ENCODE measurements at places on chromosomes 4 and X. TPM values are rescaled to one million over a fixed set of nuclear protein-coding genes. Genes with fewer than 3 reads are reported as not detected.

DNA sequence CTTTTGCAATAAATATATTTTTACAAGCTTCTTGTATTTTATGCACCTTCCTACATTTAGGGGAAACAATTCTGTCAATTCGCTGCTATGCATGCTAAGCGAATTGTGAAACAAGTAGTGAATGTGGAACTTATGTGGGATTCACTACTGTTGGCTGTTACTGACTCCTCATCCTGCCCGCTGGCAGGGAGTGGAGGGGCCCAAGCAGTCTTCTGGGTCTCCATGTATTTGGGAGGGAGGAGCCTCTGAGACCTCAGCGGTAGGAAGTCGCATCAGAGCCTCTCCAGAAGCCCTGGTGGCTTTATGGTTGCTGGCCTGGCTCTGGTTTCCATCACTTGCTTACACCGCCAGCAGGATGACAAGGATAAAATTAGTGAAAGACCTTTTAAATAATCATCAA lies 3.7 kb upstream of the SETD7 start:
- no peak overlapping the region for H3K4me3 ChIP-seq
- no peak overlapping the region for H3K27ac ChIP-seq
- peaks cover 9% of the 10 kb centered on the region for H3K4me1 ChIP-seq
- H3K27me3 ChIP-seq: no peaks in the 10 kb centered on the region

Gene OTUD4
- total RNA-seq: 19.1 TPM

GRCh38 chr4:143396695-143397094 lies 60.0 kb downstream of the GAB1 start:
- no peaks in the 10 kb centered on the region for H3K36me3 ChIP-seq
- no peak for DNase-seq
- no peak overlapping the region for H3K27ac ChIP-seq
- H3K4me1 ChIP-seq: no peaks in the 10 kb centered on the region
- H3K27me3 ChIP-seq: no peaks in the 10 kb centered on the region

Gene GAGE2A
- not detected for total RNA-seq

DNA sequence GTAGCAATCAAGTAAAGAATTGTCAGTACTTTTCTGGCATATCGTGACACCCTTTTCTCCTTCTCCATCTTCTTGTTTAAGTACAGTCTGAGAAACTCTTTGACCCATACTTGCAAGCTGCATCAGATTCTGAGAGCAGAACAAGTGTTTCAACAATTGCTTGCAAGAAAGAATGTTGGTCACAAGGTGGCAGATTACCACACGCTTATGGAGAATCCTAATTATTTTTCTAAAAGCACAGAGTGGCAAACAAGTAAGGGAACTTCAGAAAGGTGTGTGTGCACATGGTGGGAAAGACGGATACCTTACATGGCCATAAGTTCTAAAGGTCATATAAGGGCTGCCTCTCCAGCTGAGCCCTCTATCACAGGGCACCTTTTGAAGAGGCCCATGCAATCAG lies 136.4 kb upstream of the FGF13 start:
- no peaks in the 10 kb centered on the region for H3K36me3 ChIP-seq
- H3K27me3 ChIP-seq: no peaks in the 10 kb centered on the region
- no peak for DNase-seq
- no peaks in the 10 kb centered on the region for H3K4me1 ChIP-seq
- H3K27ac ChIP-seq: no peak overlapping the region

Gene MSX1
- total RNA-seq: not detected

- H3K4me1 ChIP-seq: no peaks in the 10 kb centered on the region
- no peaks in the 10 kb centered on the region for H3K36me3 ChIP-seq
Measured at GRCh38 chrX:84611843-84612636, 109.8 kb upstream of the HDX start.

Gene NEIL3
- 2.5 TPM for total RNA-seq

- no peaks in the 10 kb centered on the region for H3K36me3 ChIP-seq
- no peaks in the 10 kb centered on the region for H3K4me1 ChIP-seq
- H3K27ac ChIP-seq: no peak overlapping the region
- no peak for DNase-seq
Measured at GRCh38 chr4:154082760-154083535, 294.1 kb upstream of the SFRP2 start.

GRCh38 chr4:147101678-147102077 lies 156.0 kb upstream of the TTC29 start:
- DNase-seq: no peak
- H3K36me3 ChIP-seq: no peaks in the 10 kb centered on the region
- H3K4me3 ChIP-seq: no peak overlapping the region
- H3K27ac ChIP-seq: no peak overlapping the region
- H3K27me3 ChIP-seq: no peaks in the 10 kb centered on the region
- no peaks in the 10 kb centered on the region for H3K4me1 ChIP-seq

DNA sequence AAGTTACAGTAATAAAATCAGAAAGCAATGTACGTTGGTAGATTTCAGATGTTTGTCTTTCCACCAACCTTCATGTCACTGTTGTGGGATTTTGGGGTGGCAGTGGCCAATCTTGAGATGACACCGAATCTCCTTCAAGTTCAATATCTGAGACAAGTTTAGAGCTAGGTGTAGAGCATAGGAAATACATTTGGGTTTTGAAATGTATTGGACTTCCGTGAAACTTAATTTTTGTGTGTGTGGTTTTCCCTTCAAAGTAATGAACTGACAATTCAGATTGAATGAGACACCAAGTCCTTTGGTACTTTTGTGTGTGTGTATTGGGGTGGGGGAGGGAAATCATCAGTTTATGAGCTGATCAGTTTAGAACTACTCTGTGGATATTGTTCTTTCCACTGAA lies 1.8 kb downstream of the WDR44 start:
- H3K4me1 ChIP-seq: no peaks in the 10 kb centered on the region
- no peaks in the 10 kb centered on the region for H3K27me3 ChIP-seq
- H3K27ac ChIP-seq: peak overlapping the region; percentile 98

Gene PDZD4
- 8.3 TPM for total RNA-seq

DNA sequence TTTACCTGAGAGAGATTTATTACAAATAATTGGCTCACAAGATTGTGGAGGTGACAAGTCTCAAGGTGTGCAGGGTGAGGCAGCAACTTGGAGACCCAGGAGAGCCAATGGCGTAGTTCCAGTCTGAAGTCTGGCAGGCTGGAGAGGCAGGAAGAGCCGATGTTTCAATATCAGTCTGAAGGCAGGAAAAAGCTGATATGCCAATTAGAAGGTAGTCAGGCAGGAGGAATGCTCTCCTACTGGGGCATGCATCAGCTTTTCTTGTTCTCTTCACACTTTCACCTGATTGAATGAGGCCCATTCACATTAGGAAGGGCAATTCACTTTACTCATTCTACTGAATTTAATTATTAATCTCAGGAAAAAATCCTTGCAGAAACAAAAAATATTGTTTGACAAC lies 1351.7 kb upstream of the ADGRL3 start:
- H3K36me3 ChIP-seq: no peaks in the 10 kb centered on the region
- no peaks in the 10 kb centered on the region for H3K27me3 ChIP-seq
- H3K4me1 ChIP-seq: no peaks in the 10 kb centered on the region
- no peak for DNase-seq
- H3K4me3 ChIP-seq: no peak overlapping the region

- H3K27ac ChIP-seq: peak overlapping the region; percentile 35
- H3K4me3 ChIP-seq: peak overlapping the region; percentile 21
- H3K36me3 ChIP-seq: no peaks in the 10 kb centered on the region
- no peaks in the 10 kb centered on the region for H3K4me1 ChIP-seq
- no peaks in the 10 kb centered on the region for H3K27me3 ChIP-seq
- peak; percentile 94 for DNase-seq
Measured at GRCh38 chr4:77193511-77194102, 36.6 kb downstream of the CCNG2 start.

DNA sequence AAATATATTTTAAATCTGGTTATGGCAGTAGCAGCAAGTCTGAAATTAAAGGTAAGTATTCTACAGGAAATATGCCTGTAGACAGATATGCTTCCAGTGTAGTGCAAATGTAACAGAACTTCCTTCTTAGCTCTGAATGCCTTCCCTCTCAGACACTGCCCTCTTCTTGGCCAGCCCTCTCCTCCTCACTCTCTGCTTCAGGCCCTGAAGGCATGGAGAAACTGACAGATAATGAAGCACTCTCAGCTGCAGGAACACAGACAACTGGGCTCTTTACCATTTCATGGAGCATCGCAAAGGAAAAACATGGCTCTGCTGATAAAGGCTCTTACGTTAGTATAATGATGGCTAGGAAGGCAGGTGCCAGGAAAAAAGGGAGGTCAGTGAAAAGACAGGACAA lies 431.5 kb upstream of the RASGEF1B start:
- H3K4me3 ChIP-seq: no peak overlapping the region
- H3K4me1 ChIP-seq: no peaks in the 10 kb centered on the region
- H3K36me3 ChIP-seq: no peaks in the 10 kb centered on the region
- H3K27me3 ChIP-seq: no peaks in the 10 kb centered on the region
- no peak overlapping the region for H3K27ac ChIP-seq
- no peak for DNase-seq

Gene UGT2B15
- total RNA-seq: 24.0 TPM

Gene ATOH1
- 50.4 TPM for total RNA-seq

Gene NPY1R
- total RNA-seq: 0.95 TPM

- no peaks in the 10 kb centered on the region for H3K27me3 ChIP-seq
- H3K4me3 ChIP-seq: no peak overlapping the region
- no peak overlapping the region for H3K27ac ChIP-seq
- no peak for DNase-seq
Measured at GRCh38 chr4:60682901-60683300, 517.2 kb upstream of the ADGRL3 start.

GRCh38 chr4:187020676-187021075 lies 297.0 kb upstream of the FAT1 start:
- H3K27me3 ChIP-seq: no peaks in the 10 kb centered on the region
- H3K36me3 ChIP-seq: no peaks in the 10 kb centered on the region
- DNase-seq: no peak
- H3K4me3 ChIP-seq: no peak overlapping the region

DNA sequence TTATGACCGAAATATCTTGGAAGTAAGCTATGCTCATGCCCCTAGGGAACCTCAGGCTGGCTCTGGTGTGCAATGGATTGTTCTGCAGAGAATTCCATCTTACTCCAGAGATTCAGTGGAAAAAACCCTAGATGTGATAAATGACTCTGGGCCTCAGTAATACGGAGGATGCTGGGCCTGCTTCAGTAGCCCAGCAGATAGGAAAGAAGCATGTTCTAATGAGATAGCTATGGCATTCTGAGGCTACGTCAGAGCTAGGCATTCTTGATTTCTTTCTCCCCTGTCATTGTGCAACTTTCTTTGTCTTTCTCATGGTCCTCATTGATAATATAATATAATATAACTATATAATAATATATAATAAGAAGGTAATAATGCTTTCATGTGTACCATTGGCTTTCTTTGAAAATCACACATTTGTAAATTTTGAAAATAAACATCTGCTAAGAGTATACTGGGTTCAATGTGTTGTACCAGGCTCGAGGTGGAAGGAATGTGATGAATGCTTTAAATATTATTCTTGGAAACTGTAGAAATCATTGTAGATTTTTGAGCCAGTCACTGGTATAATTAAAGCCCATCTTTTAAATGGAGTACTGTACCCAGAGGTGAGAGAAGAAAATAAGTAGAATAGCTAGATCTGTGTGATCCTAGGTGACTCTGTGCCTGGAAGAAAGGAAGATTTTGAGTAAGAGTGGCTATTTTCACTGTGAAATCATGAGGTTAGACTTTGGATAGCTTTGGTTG lies 152.0 kb downstream of the IL15 start:
- H3K27ac ChIP-seq: no peak overlapping the region
- H3K27me3 ChIP-seq: no peaks in the 10 kb centered on the region
- no peaks in the 10 kb centered on the region for H3K36me3 ChIP-seq
- DNase-seq: no peak

Gene CPZ
- total RNA-seq: 1.5 TPM

DNA sequence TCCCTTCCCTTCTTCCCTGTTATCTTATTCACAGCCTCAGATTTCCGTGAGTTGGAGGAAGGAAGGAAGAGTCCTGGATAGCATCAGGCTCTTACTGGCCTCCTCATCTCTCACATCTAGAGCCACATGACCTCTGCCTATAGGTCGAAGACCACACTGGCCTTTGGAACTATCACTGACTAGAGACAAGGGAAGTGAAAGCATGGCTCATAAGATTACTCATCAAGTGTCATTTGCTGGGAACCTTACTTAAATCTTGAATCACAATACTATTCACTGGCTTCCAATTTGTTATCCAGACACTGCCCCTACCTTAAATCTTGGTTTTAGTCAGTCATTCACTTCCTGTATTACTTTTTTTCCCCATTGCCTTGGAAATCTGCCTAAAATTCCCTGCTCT lies 61.6 kb upstream of the MTMR8 start:
- H3K4me3 ChIP-seq: no peak overlapping the region
- no peaks in the 10 kb centered on the region for H3K36me3 ChIP-seq
- H3K27me3 ChIP-seq: no peaks in the 10 kb centered on the region
- no peak overlapping the region for H3K27ac ChIP-seq
- H3K4me1 ChIP-seq: no peaks in the 10 kb centered on the region

Gene PPARGC1A
- 58.8 TPM for total RNA-seq

DNA sequence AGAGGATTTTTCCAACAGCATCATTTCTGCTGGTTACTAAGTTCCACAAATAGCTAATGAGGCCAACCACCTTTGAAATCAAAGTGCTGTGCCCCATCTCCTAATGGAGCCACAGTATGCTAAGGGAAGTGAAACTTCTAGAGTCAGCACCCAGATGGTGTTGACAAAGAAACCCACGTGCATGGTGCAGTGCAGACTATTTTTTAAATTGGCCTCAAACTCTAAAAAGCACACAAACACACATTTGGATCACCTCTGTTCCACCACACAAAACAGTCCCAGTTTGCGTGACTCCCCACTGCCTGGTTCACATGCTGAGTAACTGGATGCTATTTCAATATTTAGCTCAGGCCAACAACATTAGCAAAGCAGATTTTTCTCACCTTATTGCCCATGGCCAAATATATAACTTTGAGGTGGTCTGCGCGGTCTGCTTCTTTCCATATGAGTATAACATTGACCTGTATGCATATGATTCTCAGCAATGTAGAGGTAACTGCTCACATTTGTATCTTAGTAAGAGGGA lies 69.9 kb downstream of the AMELX start:
- DNase-seq: peak; percentile 56
- H3K4me1 ChIP-seq: no peaks in the 10 kb centered on the region
- H3K36me3 ChIP-seq: no peaks in the 10 kb centered on the region
- H3K4me3 ChIP-seq: no peak overlapping the region
- no peaks in the 10 kb centered on the region for H3K27me3 ChIP-seq
- H3K27ac ChIP-seq: no peak overlapping the region

GRCh38 chr4:168451744-168452390 lies 28.4 kb downstream of the DDX60L start:
- H3K27me3 ChIP-seq: no peaks in the 10 kb centered on the region
- H3K4me1 ChIP-seq: no peaks in the 10 kb centered on the region
- no peak overlapping the region for H3K27ac ChIP-seq
- H3K4me3 ChIP-seq: no peak overlapping the region
- DNase-seq: no peak

DNA sequence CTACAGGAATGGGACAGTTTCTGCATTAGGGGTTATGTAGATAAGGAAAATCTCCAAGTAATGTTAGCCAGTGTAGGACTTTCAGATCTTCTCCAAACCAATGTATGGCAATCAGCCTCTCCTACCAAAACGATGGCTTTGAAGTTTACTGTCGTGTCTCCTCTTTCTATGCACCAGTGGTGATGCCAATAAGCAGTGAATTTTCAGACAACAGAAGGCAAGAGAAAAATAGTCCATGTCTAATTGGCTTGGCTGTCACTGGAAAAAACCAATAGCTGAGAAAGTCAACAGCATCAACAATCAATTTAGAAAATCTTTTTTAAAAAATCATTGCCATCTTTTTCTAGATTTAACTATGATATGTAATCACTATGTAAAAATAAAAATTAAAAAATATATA lies 35.0 kb downstream of the LIMCH1 start:
- no peak for DNase-seq
- H3K4me1 ChIP-seq: no peaks in the 10 kb centered on the region
- no peak overlapping the region for H3K4me3 ChIP-seq

- no peak overlapping the region for H3K4me3 ChIP-seq
- DNase-seq: no peak
- H3K27me3 ChIP-seq: no peaks in the 10 kb centered on the region
Measured at GRCh38 chrX:76555269-76555668, 127.8 kb downstream of the MAGEE1 start.

Gene VCX2
- total RNA-seq: not detected

Gene GNPDA2
- 8.1 TPM for total RNA-seq

Data from Peyer's patch (tissue), 4 donors.